ENCODE measurements at places on chromosomes 16 and 17.

- DNase-seq: peak; percentile 94
These were observed 117.4 kb downstream of the HIC1 start for GRCh38 chr17:2172077-2172851.

DNA sequence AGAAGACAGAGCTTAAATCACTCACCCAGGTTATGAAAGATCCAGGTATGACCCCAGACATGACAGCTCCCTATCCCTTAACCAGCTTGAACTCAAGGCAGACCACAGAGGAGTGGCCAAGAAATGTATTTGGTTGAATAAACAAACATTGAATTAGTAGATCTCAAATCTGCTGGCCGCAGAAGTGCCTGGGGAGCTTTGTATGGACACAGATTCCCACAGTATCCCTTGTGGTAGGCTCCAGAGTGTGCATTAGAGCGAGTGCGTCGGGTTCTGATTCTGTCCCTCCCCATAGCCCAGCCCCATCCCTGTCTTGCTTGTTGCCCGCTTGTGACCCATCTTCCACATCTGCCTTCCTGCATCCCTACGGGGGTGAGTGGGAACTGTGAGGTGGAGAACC is 118.8 kb upstream of the FOXF1 start:
- DNase-seq: peak; percentile 59

GRCh38 chr16:19374402-19374801 is 43.3 kb upstream of the TMC5 start:
- no peak for DNase-seq

DNA sequence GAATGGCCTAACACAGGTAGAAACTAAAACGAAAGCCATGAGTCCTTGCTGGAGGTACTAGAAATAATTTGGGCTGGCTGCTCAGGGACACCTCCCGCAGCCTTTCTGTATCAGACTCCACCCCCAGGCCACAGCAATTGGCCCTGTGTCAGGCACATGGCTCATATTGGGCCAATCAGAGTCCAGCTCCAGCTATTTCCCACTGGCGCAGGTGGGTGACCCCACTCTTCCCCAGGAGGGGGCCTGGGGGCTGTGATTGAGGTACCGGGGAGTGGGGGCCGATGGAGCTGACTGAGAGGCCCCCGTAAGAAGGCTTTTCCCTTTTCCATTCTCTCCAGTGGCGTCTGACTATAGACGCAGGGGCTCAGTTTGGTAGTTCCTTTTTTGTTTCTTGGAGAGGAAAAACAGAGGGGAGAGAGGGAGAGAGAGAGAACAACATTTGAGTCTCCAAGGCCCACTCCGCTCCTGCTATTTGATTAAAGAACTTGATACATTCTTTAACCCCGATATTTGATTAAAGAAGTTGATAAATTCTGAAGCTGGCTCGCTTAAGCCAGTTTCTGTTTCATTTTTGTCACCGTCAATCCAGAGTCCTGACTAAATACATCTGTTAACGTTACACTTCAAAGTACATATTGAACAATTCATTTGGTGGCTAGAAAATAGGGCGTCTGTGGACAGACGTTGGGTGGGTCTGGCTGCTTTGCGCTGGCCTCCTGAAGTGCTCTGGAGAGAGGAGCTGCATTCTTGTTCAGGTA is 26.3 kb downstream of the FOXL1 start:
- DNase-seq: no peak

DNA sequence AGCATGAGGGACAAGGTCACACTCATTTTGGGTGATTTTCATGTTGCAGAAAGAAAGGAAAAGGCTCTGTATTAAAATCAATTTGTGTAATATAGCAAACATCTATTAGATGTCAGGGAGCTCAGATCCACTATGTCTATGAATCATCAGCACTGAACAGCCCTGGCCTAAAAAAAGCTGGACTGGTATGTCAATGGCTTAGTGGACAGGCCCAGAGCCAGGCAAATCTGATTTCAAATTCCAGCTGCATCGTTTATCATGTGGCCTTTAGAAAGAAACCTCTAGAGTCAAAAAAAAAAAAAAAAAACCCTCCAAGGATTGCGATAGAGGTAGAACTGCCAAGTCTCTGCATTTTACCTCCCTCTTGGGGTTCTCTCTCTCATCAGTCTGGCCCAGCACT is 5.4 kb downstream of the GAS7 start:
- DNase-seq: peak; percentile 14
